ENCODE measurements at places on chromosomes 7 and 10.

- no peak for DNase-seq
Measured at GRCh38 chr7:41735206-41735605, 32.3 kb upstream of the INHBA start.

DNA sequence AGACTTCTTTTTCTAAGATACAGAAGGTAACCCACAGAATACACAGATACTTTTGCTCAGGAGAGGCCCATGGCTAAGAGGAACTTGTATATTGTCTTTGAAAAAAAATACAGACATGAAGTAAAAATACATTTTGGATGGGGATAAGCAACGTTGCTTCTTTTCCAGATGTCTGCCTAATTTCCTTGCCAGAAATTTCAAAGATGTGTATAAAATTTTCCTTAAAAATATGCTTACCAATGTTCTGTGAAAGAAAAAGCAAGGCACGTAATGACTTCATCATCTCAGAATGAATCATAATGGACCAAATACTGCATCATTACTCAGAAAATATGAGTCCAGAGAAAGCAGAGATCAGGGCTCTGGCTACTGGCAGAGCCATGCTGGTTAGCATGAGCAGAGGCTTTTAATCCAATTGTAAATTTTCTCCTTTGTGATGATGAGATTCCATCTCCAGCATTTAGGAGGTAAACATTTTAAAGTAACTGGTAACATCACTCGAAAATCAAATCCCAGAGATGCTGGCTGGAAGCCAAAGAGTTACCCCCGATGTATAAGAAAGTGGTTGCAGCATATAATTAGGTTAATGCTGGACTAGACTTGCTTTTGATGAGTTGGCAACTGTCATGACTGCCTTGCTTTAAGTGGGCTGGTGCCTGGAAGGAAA lies 272.5 kb downstream of the SEMA3A start:
- peak; percentile 25 for DNase-seq

- no peak for DNase-seq
Measured at GRCh38 chr10:113775686-113776294, 24.3 kb downstream of the PLEKHS1 start.

DNA sequence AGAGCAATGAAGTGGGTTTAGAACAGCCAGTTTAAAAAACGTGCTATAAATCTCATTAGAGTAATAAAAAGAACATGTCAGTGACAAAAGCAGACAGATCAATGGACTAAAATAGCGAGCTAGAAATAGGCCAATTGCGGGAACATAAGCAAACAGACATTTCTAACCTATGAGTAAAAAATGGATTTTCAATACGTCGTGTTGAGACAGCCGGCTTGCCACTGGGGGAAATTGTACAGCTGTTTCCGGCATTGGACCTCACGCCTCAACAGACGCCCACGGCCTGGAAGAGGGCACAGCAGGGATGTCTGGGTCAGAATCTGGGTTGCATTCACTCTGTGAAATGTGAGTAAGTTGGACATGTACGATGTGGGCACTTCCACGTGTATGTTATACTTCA lies 92.9 kb downstream of the SVOPL start:
- peak; percentile 47 for DNase-seq

DNA sequence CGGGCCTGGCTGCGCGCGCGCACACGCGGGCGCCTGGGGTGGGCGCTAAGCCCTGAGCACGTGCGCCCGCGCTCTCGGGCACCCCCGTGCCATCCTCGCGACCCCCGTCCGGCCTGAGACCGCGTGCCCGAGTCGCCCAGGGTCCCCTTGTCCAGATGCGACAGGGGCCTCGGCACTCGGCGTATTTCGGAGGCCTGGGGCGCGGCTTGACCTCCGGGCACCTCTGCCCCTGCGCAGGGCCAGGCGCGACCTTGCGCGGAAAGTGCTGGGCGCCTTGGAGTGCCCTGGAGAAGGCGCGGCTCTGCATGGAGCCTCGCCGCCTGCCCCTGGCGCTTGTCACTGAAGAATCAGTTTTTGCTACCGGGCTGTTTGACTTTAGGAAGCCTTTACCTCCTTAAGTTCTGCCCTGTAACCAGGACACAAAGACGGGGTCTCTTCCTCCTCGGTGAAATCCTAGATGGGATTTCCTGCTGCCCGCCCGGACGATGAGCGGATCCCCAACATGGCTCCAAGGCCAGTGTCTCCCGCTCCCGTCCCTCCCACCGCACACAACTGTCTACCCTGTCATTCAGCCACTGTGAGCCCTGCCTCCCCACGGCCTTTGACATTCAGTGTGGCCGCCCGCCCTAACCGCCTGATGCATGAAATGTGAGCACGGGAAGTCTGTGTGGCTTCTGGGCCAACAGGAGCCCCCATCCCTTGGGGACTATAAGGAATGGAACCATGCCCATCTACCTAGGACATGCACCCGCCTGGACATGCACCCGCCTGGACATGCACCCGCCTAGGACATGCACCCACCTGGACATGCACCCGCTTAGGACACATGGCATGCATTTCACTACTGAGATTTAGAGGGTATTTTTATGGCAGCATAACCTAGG lies 1.1 kb upstream of the STK32C start:
- no peak for DNase-seq

- DNase-seq: no peak
Measured at GRCh38 chr10:123522702-123523312, 143.3 kb upstream of the GPR26 start.

DNA sequence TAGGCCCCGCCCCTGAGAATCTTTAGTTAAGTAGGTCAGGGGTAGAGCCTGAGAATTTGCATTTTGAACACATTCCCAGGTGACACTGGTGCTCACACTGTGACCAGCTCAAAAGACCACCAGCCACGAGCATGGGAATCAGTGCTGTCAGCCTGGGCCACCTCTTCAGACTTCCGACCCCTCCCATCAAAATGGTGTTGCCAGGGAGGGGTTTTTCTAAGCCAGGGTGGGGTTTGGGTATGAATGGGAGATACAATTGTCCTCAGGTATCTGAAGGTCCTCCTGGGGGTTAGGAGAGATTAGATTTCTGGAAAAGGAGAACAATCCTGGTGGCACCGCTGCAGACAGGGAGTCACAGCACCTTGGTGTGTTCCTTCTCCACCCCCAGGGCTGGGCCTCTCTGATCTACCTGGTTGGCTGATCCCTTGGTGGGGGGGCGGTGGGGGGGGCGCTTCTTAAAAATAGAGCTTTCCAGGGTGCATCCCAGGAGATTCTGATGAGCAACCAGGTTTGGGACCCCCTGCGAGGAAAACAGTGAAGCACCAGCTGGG lies 111.5 kb upstream of the ANLN start:
- DNase-seq: no peak

DNA sequence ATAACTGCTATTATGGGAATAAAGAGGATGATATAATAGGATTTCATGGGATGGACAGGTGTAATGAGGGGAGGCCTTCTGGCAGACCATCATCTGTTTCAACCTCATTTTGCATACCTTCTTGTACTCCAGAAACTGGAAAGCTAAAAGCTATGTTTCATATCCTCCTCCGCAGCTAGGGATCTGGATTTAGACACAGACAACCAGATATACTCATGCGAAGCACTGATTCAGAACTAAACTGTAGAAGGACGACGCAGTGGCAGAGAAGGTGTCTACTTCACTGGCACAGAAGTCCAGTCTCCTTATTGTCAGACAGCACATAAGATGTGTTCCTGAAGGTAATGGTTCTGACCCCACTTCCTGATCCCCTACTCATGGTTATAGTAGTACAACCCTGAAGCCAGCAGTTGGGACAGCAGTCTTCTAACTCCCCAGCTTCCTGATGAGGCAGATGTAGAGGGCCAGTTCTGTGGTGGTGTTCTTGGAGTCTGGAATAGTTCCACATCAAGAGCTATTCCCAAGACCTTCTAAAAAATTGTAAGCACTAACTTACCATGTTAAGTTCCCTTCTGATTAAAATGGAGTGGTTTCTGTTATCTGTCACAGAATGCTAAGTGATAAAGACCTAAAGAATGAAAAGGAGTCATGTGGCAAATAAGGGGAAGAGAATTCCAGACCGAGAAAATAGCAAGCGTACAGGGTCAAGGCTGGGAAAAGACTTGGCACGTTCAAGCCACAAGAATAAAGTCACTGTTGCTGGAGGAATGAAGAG lies 550.3 kb downstream of the GRM8 start:
- peak; percentile 45 for DNase-seq

- DNase-seq: no peak
Measured at GRCh38 chr10:44963772-44964633, 4.4 kb downstream of the RASSF4 start.

- no peak for DNase-seq
Measured at GRCh38 chr7:69757981-69758430, 159.7 kb downstream of the AUTS2 start.

DNA sequence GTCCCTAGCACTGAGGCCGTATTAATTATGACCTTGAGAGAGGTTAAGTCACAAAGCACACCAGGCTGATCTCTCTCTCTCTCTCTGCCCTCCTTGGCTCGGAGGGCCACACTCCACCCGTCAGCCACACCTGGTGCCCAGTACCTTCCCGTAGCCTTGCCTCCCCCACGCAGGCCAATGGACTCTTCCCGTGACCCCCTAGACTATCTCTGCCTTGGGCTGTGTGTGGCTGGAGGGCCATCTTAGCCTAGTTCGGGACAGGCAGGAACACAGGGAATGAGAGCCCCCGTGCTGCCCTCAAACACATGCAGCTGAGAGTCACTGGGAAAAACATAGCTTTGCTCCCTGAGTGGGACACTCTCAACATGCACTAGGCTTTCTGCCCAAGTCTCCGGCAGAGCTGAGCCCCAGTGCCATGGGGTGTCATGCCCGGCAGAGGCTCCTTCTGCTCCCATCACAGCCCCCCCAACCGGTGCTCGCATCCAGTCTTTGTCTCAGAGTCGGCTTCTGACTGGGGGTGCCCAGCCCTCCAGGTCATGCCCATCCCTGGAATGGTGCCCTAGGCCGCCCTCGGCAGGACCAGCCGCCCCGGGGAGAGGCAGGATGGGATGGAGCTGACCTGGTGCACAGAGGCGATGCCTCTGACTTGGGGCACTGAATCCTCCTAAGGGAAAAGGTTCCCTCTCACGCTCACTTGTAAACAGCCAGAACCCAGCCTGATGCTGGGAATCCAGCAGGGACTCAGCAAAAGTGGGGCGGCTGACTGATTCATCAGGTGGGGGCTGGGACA lies 63.0 kb downstream of the TCERG1L start:
- DNase-seq: no peak

DNA sequence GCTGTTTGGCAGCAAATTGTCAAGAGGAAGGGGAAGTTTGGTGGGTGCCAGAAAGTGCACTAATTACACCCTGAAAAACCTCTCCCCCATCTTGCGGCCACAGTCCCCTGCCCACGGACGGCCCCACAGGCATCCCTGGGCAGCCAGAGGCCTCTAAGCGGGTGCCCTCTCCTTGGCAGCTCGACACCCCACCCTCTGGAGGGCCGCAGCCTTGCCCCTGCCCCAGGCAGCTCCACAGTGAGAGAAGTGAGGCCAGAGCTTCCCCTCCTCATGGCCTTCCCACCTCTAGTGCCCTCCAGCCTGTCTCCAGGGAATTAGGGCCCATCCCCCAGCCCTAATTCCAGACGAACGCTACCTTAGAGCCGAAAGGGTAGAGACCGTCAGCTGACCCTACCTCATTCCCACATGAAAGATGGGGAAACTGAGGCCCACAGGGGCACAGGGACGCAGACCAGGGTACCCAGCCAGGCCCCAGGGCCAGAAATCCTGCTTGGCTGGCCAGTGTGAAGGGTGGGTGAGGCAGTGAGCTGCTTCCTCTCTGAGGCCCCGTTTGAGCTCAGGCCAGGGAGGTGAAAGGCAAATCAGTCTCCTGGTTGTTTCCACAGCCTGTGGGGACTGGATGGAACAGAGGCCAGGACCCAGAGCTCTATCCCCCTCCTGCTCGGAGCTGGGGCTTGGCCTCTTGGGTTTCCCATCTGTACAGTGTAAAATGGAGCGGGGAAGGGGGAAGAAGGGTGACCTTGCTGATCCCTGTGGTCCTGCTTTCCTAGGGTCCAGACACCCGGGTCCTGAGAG lies 10.0 kb downstream of the ZCCHC24 start:
- peak; percentile 53 for DNase-seq

DNA sequence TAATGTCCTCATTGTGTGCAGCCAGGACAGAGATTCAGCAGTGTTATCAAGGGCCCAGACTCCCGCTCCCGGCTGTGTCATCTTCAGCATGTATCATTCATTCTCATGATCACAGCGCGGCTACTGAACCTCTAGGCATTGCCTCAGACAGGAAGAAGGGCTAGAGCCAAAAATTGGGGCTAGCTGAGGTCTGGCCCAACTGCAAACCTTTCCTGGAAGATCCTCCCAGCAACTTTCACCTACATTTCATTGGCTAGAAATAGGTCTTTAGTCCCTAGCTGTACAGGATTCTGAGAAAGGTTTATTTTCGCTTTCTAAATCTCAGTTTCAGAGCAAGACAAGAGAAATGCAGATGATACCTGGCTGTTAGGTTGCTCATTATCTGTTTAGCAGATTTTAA lies 81.9 kb downstream of the CREM start:
- no peak for DNase-seq

DNA sequence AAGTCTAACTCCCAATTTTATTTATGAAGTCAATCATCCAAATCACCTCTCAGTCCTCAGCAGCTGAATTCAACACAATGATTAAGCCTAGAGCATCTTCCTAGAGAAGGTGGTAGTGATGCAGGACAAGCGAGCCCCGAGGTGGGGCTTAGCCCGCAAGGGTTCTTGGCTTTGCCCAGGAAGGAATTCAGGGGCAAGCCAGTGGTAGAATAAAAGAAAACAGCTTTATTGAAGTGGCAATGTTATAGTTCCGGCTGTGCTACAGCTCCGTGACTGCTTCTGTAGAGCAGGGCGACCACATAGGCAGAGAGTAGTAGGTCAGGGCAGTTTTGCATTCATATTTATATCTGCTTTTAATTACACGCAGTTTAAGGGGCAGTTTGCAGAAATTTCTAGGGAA lies 18.1 kb downstream of the IL2RA start:
- no peak for DNase-seq

DNA sequence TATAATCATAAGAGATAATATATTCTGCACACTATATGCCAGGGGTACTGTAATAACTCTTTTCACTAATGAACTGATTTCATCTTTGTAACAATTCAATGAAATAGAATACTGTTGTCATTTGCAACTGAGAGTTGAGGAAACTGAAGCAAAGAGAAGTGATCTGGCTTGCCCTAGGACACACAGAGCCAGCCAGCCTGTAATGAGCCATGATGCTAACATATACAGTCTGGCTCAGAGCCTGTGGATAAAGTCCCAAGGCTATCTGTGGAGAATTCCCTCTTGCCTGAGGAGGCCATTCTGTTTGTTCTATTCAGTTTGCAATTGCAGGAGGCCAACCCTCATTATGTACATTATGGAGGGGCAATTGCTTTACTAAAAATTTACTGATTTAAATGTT lies 241.3 kb downstream of the CXCL12 start:
- no peak for DNase-seq

- DNase-seq: no peak
Measured at GRCh38 chr10:1376384-1376945, 320.3 kb downstream of the WDR37 start.

DNA sequence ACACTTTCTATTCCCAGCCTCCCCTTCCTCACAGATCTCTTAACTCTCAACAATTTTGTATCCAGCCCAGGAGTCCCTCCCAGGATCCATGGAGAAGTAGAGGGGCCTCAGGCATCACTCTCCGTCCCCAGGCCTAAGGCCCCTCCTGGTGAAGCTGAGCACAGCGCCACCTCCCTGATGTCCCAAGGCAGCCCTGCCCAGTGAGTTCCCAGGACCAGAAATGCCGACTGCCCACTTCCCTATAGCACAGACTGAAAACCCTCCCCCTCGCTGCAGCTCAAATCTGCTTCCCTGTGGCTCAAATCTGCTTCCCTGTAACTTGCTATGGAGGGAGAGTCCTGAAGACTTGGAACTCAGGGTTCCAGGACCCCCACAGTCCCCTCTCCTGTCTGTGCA lies 35.6 kb downstream of the YKT6 start:
- DNase-seq: no peak
